T-helper 1 cell (primary cell): ENCODE measurements at places on chromosomes 3 and 15.

DNA sequence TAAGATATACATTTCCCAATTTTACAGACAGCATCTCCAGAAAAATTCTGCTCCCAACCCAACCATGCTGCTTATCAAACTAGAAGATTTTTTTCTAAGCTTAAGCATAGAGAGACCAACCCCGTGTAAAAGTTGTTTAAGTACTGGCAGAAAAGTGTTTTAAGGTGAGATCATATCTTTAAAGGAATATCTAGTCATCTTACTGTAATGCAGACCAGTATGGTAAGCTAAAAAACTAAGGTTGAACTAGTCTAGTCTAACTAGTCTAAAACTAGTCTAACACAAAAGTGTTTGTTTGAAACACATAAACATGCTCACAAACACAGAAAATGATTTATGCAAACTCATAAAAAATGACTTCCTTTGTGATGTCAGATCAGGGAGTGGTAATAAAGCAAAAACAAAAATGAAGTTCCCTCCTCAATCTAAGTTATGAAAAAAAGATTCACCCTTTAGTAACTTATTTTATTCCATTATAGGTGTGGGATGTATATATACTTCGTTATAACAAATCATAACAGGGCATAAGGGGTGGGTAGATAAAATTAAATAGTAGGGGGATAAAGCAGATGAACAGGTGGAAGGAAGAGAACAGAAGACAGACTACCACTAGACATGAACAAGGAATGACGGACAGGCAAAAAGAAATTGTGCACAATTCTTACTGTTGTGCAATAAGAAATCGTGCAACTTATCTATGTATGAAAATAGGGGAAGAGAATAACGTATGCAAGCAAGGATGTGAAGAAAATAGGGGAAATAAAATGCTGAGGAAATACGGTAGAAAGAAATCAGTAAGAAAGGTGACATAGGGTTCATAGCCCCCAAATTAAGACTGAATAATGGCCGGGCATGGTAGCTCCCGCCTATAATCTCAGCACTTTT is 10.0 kb downstream of the MYO5A start:
- no peak for DNase-seq

GRCh38 chr3:16884084-16884747 is 539 bp upstream of the PLCL2 start:
- peak; percentile 60 for DNase-seq

DNA sequence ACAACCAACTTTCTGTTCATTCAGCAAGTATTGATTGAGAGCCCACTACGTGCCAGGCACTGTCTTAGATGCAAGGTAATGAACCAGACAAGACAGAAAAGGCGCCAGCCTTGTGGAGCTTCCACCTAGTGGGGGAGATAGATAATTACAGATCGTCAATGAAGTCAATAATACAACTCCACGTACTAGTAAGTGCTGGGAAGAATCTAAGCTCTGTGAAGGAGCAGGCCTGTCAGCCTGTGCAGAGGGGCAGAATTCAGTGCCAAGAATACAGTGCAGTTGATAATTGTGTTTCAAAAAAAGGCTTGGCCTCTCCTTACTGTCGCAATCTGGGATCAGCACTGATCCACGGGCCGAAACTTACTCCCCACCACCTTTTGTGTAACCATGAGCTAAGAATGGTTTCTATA is 186.3 kb downstream of the FEZF2 start:
- no peak for DNase-seq

DNA sequence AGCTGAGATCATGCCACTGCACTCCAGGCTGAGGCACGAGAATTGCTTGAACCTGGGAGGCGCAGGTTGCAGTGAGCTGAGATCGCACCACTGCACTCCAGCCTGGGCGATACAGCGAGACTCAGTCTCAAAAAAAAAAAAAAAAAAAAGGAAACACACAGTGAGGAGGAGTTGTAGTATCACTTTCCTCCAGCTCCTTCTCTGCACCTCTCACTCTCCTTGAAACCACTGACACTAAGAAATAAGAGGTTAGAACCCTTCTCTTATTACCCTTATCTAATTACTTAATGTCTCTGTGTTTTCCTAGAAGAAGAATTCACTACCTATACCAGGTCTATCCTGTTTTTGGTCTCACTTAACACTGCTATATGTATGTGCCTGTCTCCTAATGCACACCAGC is 31.7 kb downstream of the RAB27A start:
- DNase-seq, result no peak

DNA sequence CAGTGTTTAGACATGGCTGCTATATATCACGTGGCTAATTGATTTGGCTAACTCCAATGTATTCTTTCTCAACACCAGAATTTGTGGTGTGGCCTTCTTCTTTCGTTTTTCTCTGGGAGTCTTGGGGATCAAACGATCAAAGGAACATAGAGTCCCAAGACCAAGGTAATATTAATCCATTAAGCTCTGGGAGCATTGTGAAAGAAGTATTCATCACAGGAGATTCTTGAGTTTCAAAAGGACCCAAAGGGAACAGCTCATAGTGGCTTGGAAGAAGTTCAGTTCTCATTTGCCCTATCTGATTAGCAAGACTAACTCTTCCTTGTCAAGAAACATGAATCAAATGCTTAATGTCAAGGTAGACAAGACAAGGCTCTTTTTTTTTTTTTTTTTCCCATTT is 32.9 kb upstream of the TICRR start:
- DNase-seq, result no peak

DNA sequence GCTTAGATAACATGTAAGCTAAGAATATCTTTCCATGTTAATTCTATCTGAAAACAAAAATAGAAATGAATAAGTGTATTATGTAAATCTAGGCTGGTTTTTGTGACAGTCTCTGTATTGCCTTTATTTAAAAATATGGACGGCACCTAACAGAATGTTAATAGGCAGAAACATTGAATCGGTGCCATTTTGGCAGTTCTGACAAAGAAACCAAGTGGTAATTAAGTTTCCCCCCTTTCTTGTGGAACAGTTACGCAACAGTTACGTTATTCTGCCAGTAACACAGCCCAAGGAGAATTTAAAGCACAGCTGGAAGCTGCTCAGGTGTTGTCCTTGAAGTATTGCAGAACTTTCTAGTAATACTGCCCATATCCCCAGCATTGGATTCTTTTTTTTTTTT is 21.5 kb downstream of the LARS2 start:
- no peak for DNase-seq

- DNase-seq, result no peak
These were observed 70.9 kb downstream of the IGF1R start for GRCh38 chr15:98719137-98719740.

- no peak for DNase-seq
These were observed 24.3 kb upstream of the PTX3 start for GRCh38 chr3:157412323-157412855.

DNA sequence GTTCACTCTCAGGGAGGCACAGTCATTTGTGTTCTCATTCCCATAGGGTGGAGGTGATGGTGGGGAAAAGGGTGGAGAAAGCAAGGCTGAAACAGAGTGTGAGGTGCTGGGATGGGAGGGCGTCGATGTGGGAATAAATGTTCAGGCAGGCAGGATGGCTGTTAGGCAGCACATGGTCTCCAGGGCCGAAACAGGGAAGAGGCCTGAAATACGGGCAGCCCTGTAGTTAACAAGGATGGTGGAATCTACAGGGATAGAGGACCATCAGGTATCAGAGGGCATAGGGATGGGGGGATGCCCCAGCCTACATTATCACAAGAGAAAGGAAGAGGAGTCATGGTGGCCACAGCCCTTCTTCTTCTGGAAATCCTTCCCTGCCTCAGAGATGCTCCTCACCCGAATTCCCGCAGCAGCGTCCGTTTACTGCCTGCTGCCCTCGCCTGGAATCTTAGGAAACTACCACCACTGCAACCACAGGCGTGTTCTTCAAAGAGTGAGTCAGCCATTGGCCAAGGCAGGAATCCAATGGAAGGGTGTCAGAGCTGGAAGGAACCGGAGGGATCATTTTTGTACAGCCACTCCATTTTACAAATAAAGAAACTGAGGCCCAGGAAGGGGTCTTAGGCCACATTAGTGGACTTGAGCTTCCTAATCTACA is 49.7 kb upstream of the POMGNT2 start:
- DNase-seq, result no peak

DNA sequence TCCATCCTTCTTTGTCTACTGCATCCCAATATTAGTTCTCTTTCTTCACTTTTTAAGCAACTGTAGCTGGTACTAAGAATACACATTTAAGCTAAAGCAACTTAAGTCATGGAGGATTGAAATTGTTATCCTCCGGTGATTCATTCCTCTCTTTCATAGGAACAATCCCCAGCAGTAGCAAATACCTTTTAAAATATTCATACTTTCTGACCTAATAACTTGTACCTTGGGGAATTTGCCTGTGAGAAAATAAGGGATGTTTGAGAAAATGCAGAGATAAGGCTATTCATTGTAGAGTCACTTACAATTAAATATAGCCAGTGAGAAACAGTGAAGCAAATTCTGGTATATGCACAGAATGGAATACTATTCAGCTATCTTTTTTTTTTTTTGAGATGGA is 66.0 kb downstream of the VPS13C start:
- no peak for DNase-seq

GRCh38 chr3:33624756-33625155 is 93.3 kb downstream of the CLASP2 start:
- DNase-seq, result no peak

- no peak for DNase-seq
These were observed 304.4 kb upstream of the C2CD4B start for GRCh38 chr15:62469478-62469873.
